ENCODE measurements at places on chromosomes 3 and 15.

DNA sequence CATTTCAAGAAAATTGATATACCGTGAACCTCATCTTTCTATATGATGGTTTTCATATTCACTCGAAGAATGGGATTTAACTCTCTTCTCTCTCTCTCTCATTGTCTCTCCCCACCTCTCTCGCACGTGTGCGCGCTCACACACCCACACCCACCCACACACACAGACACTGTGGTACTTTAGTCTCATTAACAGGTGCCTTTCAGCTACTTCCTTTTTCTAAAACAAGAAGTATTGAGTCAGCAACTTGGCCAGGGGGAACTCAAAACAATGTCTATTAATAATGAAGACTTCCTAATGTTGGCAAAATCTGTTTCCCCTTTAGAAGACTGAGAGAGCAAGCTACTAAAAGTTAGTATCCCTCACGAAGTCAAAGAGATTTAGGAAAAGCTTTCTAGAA, 150.7 kb downstream of the TMCO5A start:
- DNase-seq: no peak

GRCh38 chr15:31309893-31310606, 16.6 kb upstream of the KLF13 start:
- DNase-seq: no peak

GRCh38 chr3:85554153-85554552, 595.4 kb downstream of the CADM2 start:
- no peak for DNase-seq

- DNase-seq: no peak
Measured at GRCh38 chr3:176780766-176781165, 416.5 kb downstream of the TBL1XR1 start.

DNA sequence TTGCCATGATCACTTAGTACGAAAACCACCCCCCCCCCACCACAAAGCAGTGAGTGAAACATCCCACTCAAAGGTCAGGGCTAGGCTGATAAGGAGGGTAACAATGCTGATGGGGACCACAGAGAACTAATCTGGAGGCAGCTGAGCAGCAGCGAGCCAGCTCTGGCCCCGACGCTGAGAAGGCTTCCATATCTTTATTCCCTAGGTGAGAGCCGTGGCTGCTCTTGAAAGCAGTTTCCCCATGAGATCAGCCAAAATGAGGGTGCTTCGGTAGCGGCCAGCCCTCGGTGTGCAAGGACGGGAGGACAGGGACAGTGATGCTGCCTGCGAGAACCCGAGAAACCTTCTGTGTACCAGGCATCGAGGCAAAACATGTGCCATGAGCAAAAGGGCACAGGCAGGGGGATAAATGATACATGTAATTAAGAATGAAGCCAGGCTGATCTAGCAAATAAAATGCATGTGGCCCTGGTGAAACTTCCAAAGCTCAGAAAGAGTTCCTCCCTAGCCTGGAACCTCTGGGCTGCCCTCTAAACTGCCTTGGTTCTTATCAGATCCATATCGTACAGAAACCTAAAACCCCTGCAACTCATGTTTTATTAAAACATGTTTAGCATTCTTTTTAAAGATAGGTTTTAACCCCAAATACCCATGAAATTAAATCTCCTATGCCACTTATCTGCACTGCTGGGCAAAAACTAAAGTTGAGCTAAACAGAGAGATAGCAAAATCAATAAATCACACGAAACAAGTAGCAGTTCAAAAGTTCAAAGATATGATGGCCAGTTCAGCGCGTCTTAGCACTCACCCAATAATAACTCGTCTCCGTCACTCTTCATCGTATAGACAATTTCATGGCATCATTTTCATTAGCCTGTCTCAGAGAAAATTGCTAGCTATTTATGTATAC, 337.3 kb downstream of the FOXP1 start:
- DNase-seq: no peak

GRCh38 chr3:187014417-187014864, 84.1 kb downstream of the ST6GAL1 start:
- no peak for DNase-seq

- DNase-seq: no peak
Measured at GRCh38 chr15:90677807-90678790, 39.0 kb upstream of the BLM start.

- DNase-seq: no peak
Measured at GRCh38 chr3:4467522-4467867, 426 bp upstream of the SUMF1 start.

DNA sequence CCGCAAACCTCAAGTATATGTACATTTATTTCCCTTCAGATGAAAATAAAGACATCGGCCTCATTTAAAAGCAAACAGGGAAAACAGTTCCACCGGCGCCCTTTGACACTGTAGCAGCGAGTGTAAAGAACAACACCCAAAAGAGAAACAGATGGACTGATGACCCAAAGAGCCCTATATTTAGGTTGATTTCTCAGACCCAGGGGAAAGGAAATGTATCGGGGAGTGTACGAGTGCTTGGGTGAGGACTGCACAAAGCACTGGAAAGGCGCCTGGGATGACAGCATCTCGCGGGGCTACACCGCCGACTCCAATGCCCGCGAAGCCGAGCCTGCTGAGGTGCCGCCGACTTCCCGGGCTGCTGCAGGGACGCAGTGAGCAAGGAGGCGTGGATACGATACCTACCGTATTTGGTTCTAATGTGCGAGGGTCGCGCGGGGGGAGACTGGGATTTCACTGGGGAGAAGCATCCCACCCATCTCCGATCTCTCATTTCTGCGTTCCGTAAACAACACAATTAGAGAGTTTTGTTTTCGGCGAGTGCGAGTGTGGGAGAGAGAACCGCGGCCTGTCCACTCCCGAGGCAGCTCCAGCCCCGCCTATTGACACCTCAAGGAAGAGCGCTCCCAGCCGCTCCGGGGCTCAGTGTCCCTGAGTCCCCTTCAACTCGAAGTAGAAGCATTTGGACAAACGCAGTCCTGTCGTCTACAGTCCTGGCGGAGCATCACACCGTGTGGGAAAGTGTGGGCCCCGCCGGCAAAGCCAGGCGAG, 2.0 kb downstream of the MECOM start:
- no peak for DNase-seq

- no peak for DNase-seq
Measured at GRCh38 chr15:95227235-95227634, 995.9 kb downstream of the MCTP2 start.

GRCh38 chr15:29818141-29818540, 4.1 kb downstream of the TJP1 start:
- no peak for DNase-seq

DNA sequence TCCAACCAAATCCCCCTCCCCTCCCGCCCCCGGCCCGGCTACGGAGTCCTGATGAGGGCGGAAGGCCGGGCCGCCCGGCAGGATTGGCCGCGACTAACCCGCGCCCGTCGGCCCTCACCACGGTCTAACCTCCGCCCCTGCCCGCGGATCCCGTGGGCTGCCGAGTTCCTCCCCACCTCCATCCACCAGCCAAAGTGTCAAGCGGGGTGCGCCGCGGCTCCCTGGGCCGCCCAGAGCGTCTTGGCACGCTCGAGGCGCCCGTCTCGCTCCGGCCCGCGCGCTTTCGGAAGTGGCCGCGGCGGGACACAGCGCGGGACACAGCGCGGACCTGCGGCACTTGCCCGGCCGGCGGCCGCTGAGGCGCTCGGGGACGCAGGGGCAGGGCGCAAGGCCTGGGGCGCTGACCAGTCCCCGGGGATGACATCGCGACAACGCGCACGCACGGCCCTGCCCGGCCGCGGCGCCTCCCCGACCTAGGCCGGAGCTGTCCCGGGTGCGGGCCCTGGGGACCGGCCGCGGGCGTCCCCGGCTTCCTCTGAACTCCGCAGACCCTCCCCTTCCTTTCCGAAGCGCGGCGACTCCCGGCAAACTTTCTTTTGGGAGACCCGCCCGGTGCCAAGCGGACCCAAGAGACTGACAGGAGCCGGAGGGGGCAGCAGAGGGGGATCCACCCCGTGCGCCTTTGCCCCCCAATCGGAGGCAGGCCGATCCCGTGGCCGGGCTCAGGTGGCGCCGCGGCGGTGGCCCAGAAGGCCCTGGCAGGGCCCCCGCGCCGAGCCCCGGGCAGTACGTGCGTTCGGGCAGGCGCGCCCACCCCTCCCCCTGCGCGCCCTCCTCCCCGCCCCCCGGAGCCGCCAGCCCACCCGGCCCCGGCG, 112.8 kb upstream of the ICE2 start:
- DNase-seq: no peak

GRCh38 chr3:177899275-177900067, 636.8 kb upstream of the KCNMB2 start:
- no peak for DNase-seq

DNA sequence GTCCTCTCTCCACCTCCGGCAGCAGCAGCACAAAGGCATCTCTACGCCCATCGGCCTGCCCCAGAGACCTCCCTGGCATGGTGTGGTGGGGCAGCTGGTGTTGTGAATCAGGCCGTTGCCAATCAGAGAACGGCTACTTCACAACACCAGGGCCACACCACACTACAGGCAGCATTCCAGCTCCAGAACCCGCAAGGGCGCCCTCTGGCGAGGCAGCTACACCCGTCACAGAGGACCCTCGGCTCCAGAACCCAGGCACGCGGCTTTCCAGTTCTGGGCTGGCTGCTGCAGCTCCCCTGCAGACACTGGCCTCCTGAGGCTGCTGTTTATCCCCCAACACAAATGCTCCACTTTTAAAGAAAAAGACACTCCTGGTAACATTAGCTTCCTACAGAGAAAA, 127.5 kb upstream of the TOPAZ1 start:
- DNase-seq: peak; percentile 39

DNA sequence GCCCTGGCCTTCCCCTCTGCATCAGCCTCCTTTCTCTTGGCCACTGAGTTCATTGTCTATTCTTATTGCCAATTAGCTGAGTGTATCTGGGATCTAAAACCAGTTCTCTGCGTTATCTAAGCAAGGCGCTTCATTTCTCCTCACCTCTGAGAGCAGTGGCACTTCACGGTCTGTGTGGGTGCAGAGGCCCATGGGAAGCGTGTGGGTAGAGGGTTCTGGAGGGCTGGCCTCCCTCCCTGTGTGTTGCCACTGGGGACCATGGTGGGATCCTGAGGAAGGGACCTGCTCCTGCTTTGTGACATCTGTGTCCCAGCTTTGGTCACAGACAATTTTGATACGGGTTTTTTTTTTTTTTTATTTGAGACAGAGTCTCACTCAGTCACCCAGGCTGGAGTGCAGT, 32.7 kb downstream of the EDEM1 start:
- DNase-seq: no peak

- DNase-seq: no peak
Measured at GRCh38 chr3:197540961-197541377, 14.8 kb downstream of the BDH1 start.

GRCh38 chr3:141360888-141361598, 7.3 kb upstream of the ZBTB38 start:
- no peak for DNase-seq

GRCh38 chr3:39434574-39434973, 28.1 kb downstream of the RPSA start:
- no peak for DNase-seq

GRCh38 chr15:74369084-74369745, 1.8 kb upstream of the CYP11A1 start:
- no peak for DNase-seq

- no peak for DNase-seq
Measured at GRCh38 chr15:81183439-81183775, 13.3 kb upstream of the IL16 start.

DNA sequence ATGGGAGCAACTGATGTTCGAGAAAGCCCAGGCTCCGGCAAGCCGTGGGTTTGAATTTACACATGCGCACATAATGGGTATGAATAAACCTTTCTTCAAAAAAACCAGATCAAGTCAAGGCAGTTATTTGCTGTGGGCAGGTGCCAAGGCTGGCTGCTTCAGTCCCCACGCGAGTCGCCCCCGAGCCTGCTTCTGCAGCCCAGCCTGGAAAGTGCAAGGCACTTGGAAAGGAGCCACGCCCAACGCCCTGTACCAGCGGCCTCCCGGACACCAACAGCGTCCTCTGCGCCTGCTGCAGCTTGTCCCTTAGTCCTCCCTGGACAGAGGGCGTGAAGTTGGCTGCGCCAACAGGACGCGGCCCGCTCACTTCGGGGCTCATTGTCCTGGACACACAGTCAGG, 68.9 kb downstream of the KLF15 start:
- DNase-seq: no peak

GRCh38 chr15:69826819-69827175, 270.9 kb downstream of the TLE3 start:
- no peak for DNase-seq

- no peak for DNase-seq
Measured at GRCh38 chr15:29299331-29299730, 29.7 kb upstream of the NSMCE3 start.

DNA sequence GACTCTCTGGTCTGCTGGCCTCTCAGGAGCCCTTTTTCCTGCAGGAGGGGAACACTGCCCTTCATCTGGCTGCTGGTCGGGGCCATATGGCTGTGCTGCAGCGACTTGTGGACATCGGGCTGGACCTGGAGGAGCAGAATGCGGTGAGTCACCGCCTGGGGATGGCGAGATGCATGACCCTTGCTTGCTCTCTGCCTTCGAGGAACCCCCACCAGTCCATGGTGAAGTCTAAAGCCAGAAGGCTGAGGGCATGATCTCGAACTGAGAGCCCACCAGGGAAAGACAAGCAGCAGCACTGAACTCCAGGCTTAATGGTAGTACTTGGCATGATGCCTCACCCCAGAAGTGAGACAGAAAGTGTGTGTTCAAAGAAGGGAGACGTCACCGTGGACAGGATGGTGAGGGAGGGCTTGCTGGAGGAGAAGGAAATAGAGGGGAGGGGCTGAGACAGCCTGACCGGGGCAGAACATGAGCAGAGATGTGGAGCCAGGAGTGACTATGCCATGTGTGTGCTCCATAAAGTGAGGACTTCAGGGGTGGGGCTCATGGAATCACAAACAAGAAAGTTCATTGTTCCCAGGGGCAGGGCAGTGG, 19.2 kb downstream of the ANKDD1A start:
- DNase-seq: no peak

GRCh38 chr15:84807228-84807627, 9.9 kb upstream of the ALPK3 start:
- no peak for DNase-seq

DNA sequence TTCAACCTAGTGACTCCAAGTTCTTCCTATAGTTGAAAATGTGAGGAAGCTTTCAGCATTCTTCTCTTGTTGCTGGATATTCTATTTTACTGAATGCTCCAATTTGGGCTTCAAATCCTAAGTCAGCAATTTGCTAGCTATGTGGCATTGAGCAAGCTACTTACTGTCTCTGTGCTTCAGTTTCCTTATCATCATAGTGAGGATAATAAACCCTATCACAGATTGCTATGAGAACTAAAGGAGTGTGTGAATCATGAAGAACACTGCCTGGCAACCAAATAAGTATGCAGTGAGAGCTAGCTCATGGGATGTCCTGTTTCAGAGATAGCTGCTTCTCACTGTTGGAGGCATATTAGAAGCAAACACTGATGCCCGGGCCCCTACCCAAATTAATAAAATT, 163.8 kb upstream of the CDIN1 start:
- DNase-seq: no peak

GRCh38 chr3:127699416-127700300, 26.9 kb downstream of the ABTB1 start:
- DNase-seq: no peak

Measured in stimulated activated CD4-positive, alpha-beta T cell treated with anti-CD3 and anti-CD28 coated beads, TNF-alpha, amount 100 ng/mL, for 1 hour (primary cell).